ENCODE measurements at places on chromosomes 12 and 14. TPM values are rescaled to one million over a fixed set of nuclear protein-coding genes. Genes with fewer than 3 reads are reported as not detected.

The IL22 gene
- total RNA-seq = not detected

The ABCD2 gene
- 1.5 TPM for total RNA-seq

The C1R gene
- 830 TPM for total RNA-seq

The DPPA3 gene
- not detected for total RNA-seq

The CCDC196 gene
- not detected for total RNA-seq

The CRIP2 gene
- total RNA-seq = 126 TPM

DNA sequence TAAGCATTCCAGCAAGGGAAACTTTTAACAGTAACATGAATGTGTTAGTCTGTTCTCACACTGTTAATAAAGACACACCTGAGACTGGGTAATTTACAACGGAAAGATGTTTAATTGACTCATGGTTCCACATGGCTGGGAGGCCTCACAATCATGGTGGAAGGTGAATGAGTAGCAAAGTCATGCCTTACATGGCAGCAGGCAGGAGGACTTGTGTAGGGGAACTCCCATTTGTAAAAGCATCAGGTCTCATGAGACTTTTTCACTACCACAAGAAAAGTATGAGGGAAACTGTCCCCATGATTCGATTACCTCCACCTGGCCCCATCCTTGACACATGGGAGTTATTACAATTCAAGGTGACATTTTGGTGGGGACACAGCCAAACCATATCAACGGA lies 168.3 kb downstream of the PAH start:
- no peak for DNase-seq

DNA sequence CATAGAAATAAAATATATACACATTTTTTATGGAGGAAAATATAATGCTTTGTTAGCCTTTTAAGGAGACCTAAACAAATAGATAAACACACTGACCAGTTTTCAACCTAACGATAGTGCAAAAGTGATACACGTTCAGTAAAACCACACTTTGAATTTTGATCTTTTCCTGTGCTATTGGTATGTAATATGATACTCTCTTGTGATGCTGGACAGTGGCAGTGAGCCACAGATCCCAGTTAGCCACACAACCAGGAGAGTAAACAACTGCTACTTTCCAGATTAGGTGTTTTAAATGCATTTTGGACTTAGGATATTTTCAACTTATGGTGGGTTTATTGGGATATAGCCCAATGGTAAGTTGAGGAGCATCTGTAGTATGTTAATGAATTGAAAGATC lies 243.1 kb downstream of the ERC1 start:
- no peak for DNase-seq

DNA sequence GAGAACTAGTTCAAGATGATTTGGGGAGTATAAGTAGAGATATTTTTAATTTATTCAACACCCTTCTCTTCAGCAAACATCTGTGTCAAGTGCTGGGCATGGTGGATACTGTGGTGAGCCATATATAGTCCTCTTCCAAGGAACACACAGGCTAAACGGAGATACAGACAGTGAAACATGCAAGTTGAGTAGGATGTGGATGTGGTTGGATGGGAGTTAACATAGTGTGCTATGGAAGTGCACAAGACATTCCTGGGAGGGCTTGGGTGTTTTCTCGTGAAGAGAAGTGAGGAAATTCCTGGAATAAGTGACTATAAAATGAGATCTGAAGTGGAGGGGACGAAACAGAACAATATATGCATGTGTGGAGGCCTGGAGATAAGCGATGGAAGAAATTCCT lies 181.1 kb upstream of the NPAS3 start:
- no peak for DNase-seq

DNA sequence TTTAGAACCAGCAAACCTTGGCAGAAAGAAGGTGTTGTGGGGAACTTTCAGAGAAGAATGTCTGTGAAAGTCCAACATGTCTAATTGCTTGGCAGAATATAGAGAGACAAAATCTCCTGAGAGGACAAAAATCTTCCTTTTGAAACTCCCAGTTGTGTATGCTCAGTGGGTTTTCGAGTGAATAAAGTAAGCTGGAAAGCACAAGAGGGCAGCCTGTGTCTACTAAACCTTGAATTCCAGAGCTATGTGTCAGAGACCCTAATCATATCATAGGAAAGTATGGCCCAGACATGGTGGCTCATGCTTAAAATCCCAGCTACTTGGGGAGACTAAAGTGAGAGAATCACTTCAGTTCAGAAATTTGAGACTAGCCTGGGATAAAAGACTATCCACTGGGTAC lies 661.2 kb downstream of the SLC16A7 start:
- DNase-seq = no peak

- DNase-seq = no peak
These were observed 476.5 kb downstream of the FOXG1 start for GRCh38 chr14:29242755-29243754.

GRCh38 chr14:61510736-61511557 lies 184.4 kb upstream of the HIF1A start:
- DNase-seq = no peak

DNA sequence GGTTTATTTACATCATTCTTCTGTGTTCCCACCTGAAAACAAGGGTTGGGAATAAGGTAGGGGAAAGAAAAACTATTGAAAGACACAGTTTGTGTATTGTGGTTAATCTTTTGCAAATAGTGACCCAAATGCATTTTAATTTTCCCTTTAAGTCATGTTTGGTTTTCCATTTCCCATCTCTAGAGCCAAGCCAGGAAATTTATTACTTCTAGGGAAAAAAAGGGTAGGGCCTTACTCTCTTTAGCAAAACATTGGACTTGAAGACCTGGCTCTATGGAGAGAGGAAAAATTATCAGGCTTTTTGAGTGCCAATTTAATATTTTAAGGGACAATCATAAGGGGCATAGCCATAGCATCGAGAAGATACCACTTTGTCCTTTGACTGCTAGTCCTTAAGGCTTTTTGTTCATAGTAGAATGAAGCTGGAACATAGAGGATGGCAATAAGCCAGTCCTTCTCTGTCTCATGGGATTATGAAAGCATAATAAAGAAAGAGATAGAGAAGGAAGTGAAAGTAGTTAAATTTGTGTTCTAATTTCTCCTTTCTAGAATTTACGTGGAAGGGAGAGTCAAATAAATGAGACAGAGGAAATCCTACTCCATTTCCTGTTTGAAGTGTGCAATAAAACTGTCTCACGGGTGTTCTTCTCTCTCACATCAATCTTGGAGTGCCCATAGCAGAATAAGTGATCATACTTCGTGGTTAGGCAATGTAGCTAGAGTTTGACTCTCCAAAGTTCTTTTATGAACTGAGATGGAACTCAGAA lies 50.9 kb upstream of the PPFIA2 start:
- DNase-seq = no peak

DNA sequence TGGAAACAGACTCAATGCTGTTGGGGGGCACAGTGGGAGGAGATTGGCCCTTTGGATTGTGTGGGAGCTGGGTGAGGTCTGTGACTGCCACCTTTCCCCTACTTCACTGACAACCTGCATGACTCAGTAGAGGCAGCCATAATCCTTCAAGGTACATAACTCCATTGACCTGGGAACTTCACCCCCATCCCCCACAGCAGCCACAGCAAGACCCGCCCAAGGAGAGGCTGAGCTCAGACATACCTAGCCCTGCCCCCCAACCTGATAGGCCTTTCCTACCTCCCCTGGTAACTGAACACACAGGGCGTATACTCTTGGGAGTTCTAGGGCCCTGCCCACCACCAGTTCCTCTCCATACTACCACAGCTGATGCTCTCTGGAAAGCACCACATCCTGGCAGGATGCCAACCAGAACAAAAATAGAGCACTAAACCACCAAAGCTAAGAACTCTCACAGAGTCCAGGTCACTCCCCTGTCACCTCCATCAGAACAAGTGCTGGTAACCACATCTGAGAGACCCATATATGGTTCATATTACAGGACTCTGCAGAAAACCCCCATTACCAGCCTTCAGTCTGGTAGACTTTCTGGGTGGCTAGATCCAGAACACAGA lies 703.9 kb downstream of the FSCB start:
- DNase-seq = no peak

GRCh38 chr14:93007225-93007997 lies 84.5 kb downstream of the CHGA start:
- DNase-seq = no peak

All from vagina (tissue), 2 donors.